ENCODE measurements at places on chromosomes 5 and 9. TPM values are rescaled to one million over a fixed set of nuclear protein-coding genes. Genes with fewer than 3 reads are reported as not detected.

The IFNA2 gene
- not detected for polyA plus RNA-seq

The SLCO4C1 gene
- not detected for polyA plus RNA-seq

The LRRTM2 gene
- not detected for polyA plus RNA-seq

The TMEM232 gene
- 1.3 TPM for polyA plus RNA-seq

The SPATA31D4 gene
- polyA plus RNA-seq = not detected

The AJM1 gene
- 1.5 TPM for polyA plus RNA-seq

GRCh38 chr5:170484847-170485615, 18.8 kb upstream of the KCNIP1 start:
- H3K4me3 ChIP-seq = no peak overlapping the region
- no peaks in the 10 kb centered on the region for H3K36me3 ChIP-seq
- no peak for DNase-seq

- peaks cover 28% of the 10 kb centered on the region for H3K36me3 ChIP-seq
- H3K27me3 ChIP-seq = no peaks in the 10 kb centered on the region
- H3K4me1 ChIP-seq = no peaks in the 10 kb centered on the region
- no peak overlapping the region for H3K27ac ChIP-seq
- DNase-seq = no peak
Measured at GRCh38 chr9:123150708-123151503, 117.4 kb downstream of the GPR21 start.

DNA sequence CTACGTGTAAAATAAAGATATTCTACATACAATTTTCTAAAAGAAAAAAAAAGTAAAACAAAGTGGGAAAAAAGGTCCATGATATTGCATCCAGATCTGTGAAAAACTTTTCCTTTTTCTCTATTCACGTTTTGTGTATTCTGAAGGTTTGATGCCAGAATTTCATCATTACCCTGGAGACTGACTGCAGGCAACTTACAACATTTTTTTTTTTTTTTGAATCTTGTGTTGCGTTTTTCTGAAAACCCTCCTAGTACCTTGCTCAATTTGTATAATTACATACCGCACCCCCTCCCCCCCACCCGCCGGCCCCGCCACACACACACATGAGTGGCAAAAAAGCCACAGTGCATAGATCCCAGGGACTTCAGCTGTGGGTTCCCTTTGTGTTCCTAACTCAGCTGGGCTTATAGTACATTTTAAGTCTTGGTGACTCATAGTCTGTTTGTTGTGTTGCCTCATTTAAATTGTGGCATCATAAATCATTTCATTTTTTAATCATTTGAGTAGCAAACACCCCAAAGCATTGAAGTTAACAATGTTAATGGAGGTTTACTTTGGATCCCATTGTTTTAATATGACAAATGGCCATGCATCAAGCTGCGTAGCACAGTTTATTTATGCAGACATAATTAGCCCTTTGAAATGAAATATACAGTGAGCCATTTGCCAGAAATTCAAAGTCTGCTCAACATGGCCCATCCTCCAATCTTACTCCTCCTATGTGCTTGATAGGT, 36.0 kb downstream of the PRDM6 start:
- H3K4me3 ChIP-seq = no peak overlapping the region
- no peaks in the 10 kb centered on the region for H3K4me1 ChIP-seq

DNA sequence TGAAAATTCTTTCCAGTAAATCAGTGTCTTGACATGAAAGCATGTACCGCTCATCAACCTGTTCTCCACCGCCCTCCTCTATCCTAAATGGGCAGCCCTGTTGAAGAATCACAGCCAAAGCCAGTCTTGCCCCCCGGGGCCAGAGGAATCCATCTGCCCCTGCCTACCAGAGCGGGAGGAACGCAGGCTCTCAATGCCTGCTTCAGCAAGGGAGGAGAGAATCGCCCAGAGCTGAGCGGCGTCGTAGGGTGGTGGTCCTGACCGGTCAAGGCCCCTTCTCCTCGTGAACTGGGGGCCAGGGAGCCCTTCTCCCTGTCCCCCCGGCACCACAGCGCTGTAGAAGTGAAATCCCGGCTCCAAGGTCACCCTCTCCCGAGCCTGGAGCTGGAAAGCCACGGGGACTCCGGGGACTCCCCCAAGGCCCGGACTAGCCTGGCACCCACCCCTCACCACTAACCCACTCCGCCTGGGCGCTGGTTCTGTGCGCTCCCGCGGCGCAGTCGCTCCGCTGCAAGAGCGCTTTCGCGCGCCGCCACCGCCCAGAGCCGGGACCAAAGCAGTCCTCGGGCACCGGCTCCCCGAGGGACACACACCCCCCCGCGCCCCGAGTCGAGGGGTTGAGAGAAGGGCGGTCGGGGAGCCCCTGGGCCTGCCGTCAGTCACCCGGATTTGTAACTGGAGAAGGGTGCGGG, 718 bp upstream of the TMEM215 start:
- peak overlapping the region; percentile 9 for H3K4me3 ChIP-seq
- H3K36me3 ChIP-seq = no peaks in the 10 kb centered on the region
- peaks cover 27% of the 10 kb centered on the region for H3K27me3 ChIP-seq
- DNase-seq = no peak
- no peak overlapping the region for H3K27ac ChIP-seq

- no peak overlapping the region for H3K4me3 ChIP-seq
- no peaks in the 10 kb centered on the region for H3K4me1 ChIP-seq
- no peak overlapping the region for H3K27ac ChIP-seq
- DNase-seq = no peak
- H3K36me3 ChIP-seq = no peaks in the 10 kb centered on the region
Measured at GRCh38 chr5:107705402-107706014, 34.8 kb upstream of the EFNA5 start.

- peak; percentile 18 for DNase-seq
- H3K27ac ChIP-seq = no peak overlapping the region
- H3K4me3 ChIP-seq = no peak overlapping the region
- H3K27me3 ChIP-seq = peaks cover 15% of the 10 kb centered on the region
Measured at GRCh38 chr9:134606951-134607731, 34.5 kb upstream of the COL5A1 start.

GRCh38 chr9:6590772-6591384, 54.7 kb downstream of the GLDC start:
- H3K27ac ChIP-seq = no peak overlapping the region
- H3K36me3 ChIP-seq = no peaks in the 10 kb centered on the region
- peaks cover 7% of the 10 kb centered on the region for H3K4me1 ChIP-seq
- no peaks in the 10 kb centered on the region for H3K27me3 ChIP-seq
- DNase-seq = peak; percentile 28

DNA sequence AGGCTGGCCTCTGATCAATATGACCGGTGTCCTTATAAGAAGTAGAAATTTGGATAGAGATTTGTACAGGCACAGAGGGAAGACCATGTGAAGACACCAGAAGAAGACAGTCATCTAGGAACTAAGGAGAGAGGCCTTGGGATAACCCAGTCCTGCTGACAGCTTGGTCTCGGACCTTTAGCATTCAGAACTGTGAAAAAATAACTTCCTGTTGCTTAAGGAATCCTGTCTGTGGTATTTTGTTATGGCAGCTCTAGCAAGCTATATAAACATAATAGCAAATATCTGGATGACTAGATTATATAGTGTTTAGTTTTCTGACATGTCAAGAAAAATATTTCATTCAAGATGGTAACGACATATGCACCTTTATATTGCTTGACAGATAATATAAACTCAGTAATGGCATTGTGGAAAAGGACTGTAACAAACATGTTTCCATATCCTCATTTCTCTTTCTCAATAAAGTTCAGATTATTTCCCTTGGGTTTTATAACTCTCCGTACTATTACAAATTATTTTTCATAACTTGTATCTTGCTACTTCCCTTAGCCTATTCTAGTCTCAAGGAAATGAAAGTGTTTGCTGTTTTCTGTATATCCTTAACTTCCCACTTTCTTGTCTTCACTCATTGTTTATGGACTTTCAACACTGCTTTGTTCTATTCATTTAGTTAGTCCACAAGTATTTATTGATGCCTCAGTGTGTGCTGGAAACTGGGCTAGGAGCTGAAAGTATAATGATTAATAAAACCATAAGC, 62.4 kb downstream of the KIAA1958 start:
- H3K27ac ChIP-seq = peak overlapping the region; percentile 9
- H3K36me3 ChIP-seq = no peaks in the 10 kb centered on the region
- DNase-seq = no peak
- no peaks in the 10 kb centered on the region for H3K27me3 ChIP-seq
- H3K4me3 ChIP-seq = no peak overlapping the region

DNA sequence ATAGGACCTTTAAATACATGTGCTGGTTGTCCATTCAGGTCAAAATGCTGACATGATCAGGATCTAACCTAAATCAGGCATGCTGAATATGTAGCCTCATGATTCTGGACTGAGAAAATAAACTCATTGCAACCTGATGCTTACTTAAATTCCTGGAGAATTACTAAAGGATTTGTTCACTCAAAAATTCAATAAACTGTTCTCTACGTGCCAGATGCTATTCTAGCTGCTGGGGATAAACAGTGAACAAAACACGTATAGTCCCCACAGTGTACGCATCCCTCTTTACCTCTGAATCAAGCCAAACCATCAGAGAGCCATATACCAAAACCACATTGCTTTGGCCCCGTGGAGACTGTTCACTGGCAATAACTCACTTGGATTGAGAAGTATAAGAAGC, 6.1 kb downstream of the SCAI start:
- H3K27me3 ChIP-seq = no peaks in the 10 kb centered on the region
- no peaks in the 10 kb centered on the region for H3K36me3 ChIP-seq
- no peak overlapping the region for H3K4me3 ChIP-seq
- peaks cover 13% of the 10 kb centered on the region for H3K4me1 ChIP-seq

- H3K36me3 ChIP-seq = no peaks in the 10 kb centered on the region
- no peaks in the 10 kb centered on the region for H3K4me1 ChIP-seq
- no peak overlapping the region for H3K27ac ChIP-seq
- no peak for DNase-seq
- H3K27me3 ChIP-seq = no peaks in the 10 kb centered on the region
- no peak overlapping the region for H3K4me3 ChIP-seq
Measured at GRCh38 chr5:25515525-25515924, 870.7 kb upstream of the CDH10 start.

- no peaks in the 10 kb centered on the region for H3K4me1 ChIP-seq
- no peak overlapping the region for H3K4me3 ChIP-seq
- no peaks in the 10 kb centered on the region for H3K27me3 ChIP-seq
- H3K27ac ChIP-seq = no peak overlapping the region
- no peaks in the 10 kb centered on the region for H3K36me3 ChIP-seq
Measured at GRCh38 chr5:160702934-160703333, 149.1 kb downstream of the ATP10B start.

DNA sequence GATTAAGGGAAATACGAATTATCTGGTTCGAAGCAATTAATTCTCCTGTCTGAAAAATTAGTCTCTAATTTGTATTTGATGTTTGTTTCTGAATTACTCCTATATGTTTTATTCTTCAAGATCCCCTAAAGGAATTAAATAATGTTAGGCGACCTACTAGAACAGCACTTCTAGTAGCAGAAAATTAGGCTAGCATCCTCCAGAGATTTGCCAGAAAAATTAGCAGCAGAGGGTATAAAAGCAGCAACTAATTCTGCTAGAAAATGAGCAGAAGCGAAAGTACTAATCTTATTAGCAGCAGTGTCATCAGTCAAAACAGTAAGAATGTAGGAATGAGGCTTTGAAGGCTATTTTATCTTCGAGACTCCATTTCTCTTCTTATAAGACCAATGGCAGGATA, 114.3 kb upstream of the PJA2 start:
- H3K27me3 ChIP-seq = no peaks in the 10 kb centered on the region
- H3K4me3 ChIP-seq = no peak overlapping the region
- H3K27ac ChIP-seq = no peak overlapping the region
- DNase-seq = no peak
- no peaks in the 10 kb centered on the region for H3K4me1 ChIP-seq

DNA sequence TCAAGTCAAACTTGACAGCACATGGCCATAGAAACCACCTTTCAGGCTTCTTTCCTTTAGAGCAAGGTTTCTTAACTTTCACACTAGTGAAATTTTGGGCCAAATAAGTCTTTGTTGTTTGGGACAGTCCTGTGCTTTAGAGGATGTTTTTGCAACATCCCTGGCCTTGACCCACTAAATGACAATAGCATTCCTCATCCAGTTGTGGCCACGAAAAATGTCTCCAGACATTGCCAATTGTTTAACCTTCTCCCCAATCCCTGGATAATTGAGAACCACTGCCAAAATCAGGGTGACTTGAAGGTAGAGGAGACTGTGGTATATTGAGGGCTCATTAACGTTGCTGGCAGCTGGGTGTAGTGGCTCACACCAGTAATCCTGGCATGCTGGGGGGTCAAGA, 72.0 kb downstream of the ALDH1A1 start:
- no peaks in the 10 kb centered on the region for H3K4me1 ChIP-seq
- H3K36me3 ChIP-seq = no peaks in the 10 kb centered on the region
- H3K27me3 ChIP-seq = no peaks in the 10 kb centered on the region

- no peak for DNase-seq
- no peak overlapping the region for H3K27ac ChIP-seq
- peaks cover 19% of the 10 kb centered on the region for H3K27me3 ChIP-seq
- no peak overlapping the region for H3K4me3 ChIP-seq
Measured at GRCh38 chr5:154520861-154521453, 42.9 kb upstream of the HAND1 start.

DNA sequence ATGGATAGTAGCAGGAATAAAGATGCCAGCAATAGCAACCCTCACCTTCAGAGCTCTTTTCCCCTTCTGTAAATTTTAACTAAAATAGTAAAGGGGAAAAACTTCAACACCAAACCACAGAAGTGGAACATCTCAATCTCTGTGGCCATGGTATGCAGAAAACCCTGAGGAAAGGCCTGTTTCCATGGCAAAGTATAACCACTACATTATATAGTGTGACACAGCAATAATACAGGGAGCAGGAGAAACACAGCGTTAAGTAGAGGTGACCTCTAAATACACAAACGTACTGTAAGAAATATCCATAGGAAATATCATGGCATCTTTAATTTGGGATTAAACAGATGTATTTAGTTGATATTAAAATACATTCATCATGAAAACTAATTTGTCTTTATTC, 106.4 kb downstream of the SLC24A2 start:
- DNase-seq = no peak
- H3K27ac ChIP-seq = no peak overlapping the region
- H3K36me3 ChIP-seq = no peaks in the 10 kb centered on the region
- no peaks in the 10 kb centered on the region for H3K4me1 ChIP-seq
- no peak overlapping the region for H3K4me3 ChIP-seq

- no peak overlapping the region for H3K27ac ChIP-seq
- no peak for DNase-seq
- no peaks in the 10 kb centered on the region for H3K36me3 ChIP-seq
- no peak overlapping the region for H3K4me3 ChIP-seq
Measured at GRCh38 chr5:32814620-32815019, 103.5 kb downstream of the NPR3 start.

- DNase-seq = peak; percentile 50
- H3K27ac ChIP-seq = no peak overlapping the region
- no peak overlapping the region for H3K4me3 ChIP-seq
Measured at GRCh38 chr5:106454651-106455415, 1215.9 kb downstream of the EFNA5 start.

DNA sequence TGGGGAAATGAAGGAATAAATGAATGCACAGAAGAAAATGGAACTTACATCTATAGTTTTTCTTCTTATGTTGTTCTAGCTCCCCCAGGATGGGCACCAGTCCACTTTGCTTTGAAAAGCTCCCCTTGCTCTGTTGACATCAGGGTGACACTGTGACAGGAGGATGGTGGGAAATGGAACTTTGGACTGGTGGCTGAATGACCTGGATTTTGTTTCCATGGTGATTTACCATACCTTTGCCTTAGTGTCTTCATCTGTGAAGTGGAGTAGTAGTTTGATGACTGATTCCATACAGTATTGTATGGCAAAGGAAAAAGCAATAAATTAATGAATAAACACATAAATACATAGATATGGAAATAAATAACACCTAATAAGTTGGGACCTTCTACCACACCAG, 294.7 kb downstream of the KIF4B start:
- no peaks in the 10 kb centered on the region for H3K36me3 ChIP-seq
- no peaks in the 10 kb centered on the region for H3K27me3 ChIP-seq
- H3K4me1 ChIP-seq = no peaks in the 10 kb centered on the region
- H3K4me3 ChIP-seq = no peak overlapping the region
- no peak for DNase-seq

Measured in stomach (tissue), 19 donors.